T-helper 2 cell treated with Interferon-gamma antibody and Interleukin-4, amounts not matched to agents 5 μg/mL and 100 μg/mL, for 36 hours (primary cell): ENCODE measurements at places on chromosomes 1 and 21.

DNA sequence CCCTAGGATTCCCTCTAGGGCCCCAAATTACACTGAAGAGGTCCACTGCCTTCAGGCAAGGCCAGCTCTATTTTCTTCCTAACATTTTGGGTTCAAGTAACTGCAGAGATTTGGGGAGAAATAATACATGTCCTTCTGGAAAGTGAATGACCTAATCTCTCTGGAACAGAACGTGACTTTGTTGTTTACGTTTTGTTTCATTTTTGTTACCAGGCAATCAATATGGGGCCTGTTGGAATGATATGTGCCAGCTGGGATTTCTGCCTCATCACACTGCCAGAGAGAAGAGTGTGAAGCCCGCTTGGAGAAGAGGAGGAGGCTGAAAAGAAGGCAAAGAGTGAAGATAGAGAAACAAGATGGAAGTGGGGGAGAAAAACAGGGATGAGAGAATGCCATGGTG is 116.7 kb downstream of the FASLG start:
- no peak for DNase-seq

DNA sequence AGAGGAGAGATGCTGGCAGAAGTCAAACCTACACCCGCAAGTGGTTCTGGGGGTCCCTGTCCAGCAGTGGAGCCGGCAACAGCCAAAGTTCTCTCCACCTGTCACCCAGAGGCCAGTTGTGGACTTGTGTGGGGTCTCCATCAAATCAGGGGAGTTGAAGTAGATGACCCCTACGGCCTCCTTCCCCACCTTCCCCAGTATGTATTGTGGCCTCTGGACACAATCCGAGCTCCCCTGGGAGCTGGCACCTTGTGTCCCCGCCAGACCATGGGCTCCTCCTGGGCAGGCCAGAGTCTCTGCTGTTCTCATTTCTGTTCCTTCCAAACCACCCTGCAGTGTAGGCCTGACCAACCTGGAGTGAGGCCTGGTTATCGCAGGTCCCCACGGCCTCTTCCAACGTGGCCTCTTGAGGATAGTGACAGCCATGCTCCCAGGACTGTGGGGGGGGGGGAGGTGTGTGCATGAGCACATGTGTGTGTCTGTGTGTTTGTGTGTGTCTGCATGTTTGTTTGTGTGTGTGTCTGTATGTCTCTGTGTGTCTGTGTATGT is 246.4 kb downstream of the MATN1 start:
- no peak for DNase-seq

DNA sequence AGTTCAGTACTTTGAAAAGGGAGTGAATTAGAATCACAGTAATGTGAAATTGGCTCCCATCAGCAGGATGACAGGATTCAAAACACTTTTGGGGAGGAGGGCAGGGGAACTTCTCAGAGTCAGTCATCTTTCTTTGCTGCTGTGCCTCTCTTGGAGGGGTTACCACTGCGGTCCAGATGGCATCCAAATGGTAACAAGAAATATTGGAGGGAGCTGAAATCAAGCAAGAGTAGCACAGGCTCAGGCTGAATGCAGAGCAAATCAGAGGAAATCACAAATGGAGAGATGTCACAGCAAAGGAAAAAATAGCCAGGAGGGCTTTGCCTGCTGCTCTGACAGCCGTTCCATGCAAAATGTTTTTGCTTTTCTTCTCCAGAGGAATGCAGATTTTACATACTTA is 75.0 kb upstream of the C8B start:
- no peak for DNase-seq

DNA sequence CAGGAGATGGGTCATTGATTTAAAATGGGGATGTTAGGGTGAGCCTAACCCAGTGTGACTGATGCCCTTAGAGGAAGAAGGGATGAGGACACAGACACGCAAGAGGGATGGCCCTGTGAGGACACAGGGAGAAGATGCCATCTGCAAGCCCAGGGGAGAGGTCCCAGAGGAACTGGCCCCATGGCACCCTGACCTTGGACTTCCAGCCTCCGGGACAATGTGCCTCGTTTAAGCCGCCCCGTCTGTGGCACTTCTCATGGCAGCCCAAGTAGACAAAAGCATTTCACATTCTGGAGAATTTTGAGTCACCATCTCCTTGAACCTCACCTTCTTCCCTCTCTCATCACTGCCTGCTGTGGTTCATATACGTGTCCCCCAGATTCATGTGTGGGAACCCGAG is 20.1 kb upstream of the PCBP3 start:
- DNase-seq, result no peak

GRCh38 chr1:46285730-46286477 is 17.5 kb downstream of the LRRC41 start:
- peak; percentile 14 for DNase-seq

- no peak for DNase-seq
Observed at GRCh38 chr1:3454811-3455618, 550 bp downstream of the ARHGEF16 start.
